ENCODE measurements at places on chromosomes 2 and 18. TPM values are rescaled to one million over a fixed set of nuclear protein-coding genes. Genes with fewer than 3 reads are reported as not detected.

The CNPPD1 gene
- total RNA-seq, result 44.4 TPM

The CDK15 gene
- total RNA-seq, result not detected

The SERPINB13 gene
- not detected for total RNA-seq

The AQP12B gene
- total RNA-seq, result not detected

The IL1RN gene
- total RNA-seq, result 0.42 TPM

The SULT1C4 gene
- not detected for total RNA-seq

The FIGN gene
- total RNA-seq, result 2.1 TPM

The SRD5A2 gene
- total RNA-seq, result not detected

The TXNDC2 gene
- total RNA-seq, result 0.21 TPM

The NAT8 gene
- not detected for total RNA-seq

The AFF3 gene
- total RNA-seq, result not detected

The CCDC88A gene
- 25.9 TPM for total RNA-seq

The TTC31 gene
- total RNA-seq, result 18.4 TPM

The RNPEPL1 gene
- 47.6 TPM for total RNA-seq

The FBLN7 gene
- total RNA-seq, result 0.42 TPM

The LOXL3 gene
- total RNA-seq, result 0.45 TPM

The MARCO gene
- 0.11 TPM for total RNA-seq

The SALL3 gene
- total RNA-seq, result not detected

The SCYGR4 gene
- total RNA-seq, result not detected

The MOGAT1 gene
- not detected for total RNA-seq

The GFPT1 gene
- total RNA-seq, result 26.5 TPM

The IL18R1 gene
- total RNA-seq, result 0.87 TPM

The DSEL gene
- 0.44 TPM for total RNA-seq

The TBR1 gene
- not detected for total RNA-seq

The MBD2 gene
- 66.6 TPM for total RNA-seq

The COLEC11 gene
- 0.67 TPM for total RNA-seq

The DOK6 gene
- not detected for total RNA-seq

The ZCCHC2 gene
- 9.5 TPM for total RNA-seq

The TUBA3D gene
- not detected for total RNA-seq

The FBXO48 gene
- total RNA-seq, result 0.65 TPM

The TMEM87B gene
- total RNA-seq, result 17.8 TPM

The CSRNP3 gene
- total RNA-seq, result not detected

The STAT1 gene
- 60.8 TPM for total RNA-seq

The VAPA gene
- 180 TPM for total RNA-seq

The PJVK gene
- total RNA-seq, result 1.7 TPM

The TSGA10 gene
- total RNA-seq, result 5.1 TPM

The SERPINB10 gene
- total RNA-seq, result not detected

The SIX2 gene
- 0.35 TPM for total RNA-seq

The ERMN gene
- not detected for total RNA-seq

The ALKAL2 gene
- not detected for total RNA-seq

The MYO7B gene
- 0.21 TPM for total RNA-seq

The ANKRD53 gene
- 0.11 TPM for total RNA-seq

The SLC30A3 gene
- 3.4 TPM for total RNA-seq

The AQP12A gene
- total RNA-seq, result not detected

The SERPINB4 gene
- total RNA-seq, result 0.17 TPM

The DLGAP1 gene
- not detected for total RNA-seq

The ITGB6 gene
- total RNA-seq, result 0.84 TPM

The MARCHF4 gene
- total RNA-seq, result 57.2 TPM

The RTP5 gene
- total RNA-seq, result not detected

The SLC11A1 gene
- total RNA-seq, result 0.24 TPM

The C1GALT1C1L gene
- total RNA-seq, result 1.2 TPM

The SERPINB3 gene
- total RNA-seq, result 0.26 TPM

The RBKS gene
- total RNA-seq, result 7.0 TPM

The CLHC1 gene
- 3.1 TPM for total RNA-seq

The FHOD3 gene
- 2.8 TPM for total RNA-seq

The TLX2 gene
- total RNA-seq, result 0.14 TPM

The CCDC178 gene
- not detected for total RNA-seq
